ENCODE measurements at places on chromosomes 2 and 18.

DNA sequence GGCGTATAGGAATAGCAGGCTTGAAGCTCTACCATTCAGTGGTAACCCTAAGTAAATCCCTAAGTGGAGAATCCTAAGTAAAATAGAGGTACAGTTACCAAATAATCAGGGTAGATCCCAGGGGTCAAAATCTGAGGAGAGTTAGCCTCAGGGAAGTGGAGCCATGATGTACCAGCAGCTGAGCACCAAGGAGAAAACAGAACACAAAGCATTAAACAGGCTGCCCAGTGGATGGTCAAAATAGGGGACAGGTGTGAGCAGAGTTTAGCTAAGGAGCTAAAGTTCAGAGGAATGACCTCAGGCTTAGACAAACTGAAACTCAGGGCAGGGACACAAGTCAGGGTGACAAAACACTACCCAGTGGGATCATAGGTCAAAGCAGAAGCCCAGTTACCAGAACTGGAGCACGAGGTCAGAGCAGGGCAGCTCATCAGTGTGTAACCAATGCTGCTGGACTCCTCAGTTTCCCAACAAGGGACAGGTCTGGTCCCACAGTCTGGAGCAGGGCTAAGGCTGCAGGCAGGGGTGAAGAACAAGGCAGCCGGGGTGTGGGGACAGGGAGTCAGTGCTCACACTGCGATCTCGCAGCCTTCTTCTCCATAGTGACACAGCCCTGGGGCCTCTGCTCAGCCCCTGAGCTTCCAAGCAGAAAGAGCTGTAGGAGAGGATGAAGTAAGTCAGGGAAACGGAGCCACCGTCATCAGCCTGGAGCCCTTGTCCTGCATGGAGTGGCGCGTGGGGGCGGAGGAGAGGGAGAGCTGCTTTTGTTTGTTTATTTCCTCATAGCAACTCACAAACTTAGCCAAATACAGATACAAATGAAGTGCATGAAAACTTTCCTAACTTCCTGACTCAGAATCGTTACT is 264.0 kb downstream of the MREG start:
- no peak for DNase-seq

DNA sequence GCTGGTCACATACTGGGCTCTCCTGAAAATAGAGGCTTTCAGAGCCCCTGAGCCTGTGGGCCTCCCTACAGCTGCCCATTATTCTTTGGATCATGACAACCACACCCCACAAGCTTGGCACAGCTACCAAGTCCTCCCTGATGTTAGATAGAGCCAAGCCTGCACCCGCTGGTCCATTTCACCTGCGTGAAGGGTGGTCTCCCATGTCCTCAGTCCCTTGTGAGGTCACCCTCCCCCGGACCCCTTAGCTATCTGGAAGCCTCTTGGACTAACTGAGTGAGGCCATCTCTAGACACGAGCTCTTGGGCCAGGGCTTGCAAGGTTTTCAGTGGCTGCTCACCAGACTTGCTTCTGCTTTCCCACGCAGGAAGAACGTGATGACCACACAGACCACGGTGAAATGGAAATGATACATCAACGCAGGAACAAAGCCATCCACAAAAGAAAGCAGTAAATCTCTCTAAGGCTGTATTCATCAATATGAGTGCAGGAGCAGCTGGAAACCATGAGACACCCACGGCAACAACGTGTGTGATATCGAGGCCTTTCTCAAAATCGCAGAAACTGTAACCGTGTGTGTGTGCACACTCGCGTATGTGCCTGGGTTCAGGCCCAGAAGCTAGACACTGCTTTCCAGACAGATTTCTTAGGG is 10.1 kb upstream of the MAL start:
- no peak for DNase-seq

DNA sequence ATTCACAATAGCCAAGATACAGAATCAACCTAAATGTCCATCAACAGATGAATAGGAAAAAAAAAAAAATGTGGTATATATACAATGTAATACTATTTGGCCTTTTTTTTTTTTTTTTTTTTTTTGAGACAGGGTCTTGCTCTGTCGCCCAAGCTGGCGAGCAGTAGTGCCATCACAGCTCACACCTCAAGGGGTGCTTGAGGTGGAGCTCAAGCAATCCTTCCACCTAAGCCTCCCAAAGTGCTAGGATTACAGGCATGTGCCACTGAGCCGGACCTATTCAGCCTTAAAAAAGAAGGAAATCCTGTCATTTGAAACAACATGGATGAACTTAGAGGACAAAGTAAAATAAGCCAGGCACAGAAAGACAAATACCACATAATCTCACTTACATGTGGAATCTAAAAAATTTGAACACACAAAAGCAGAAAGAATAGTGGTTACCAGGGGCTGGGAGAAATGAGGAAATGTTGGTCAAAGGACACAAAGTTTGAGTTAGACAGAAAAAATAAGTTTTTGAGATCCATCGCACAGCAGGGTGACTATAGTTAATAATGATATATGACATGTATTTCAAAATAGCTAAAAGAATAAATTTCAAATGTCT is 26.0 kb downstream of the TLK1 start:
- DNase-seq = no peak

GRCh38 chr2:105364436-105365139 is 27.2 kb downstream of the C2orf49 start:
- DNase-seq = no peak

GRCh38 chr2:42386682-42387081 is 25.7 kb upstream of the COX7A2L start:
- DNase-seq = no peak

- no peak for DNase-seq
These were observed 473 bp downstream of the ELMOD3 start for GRCh38 chr2:85355073-85355410.

- DNase-seq = no peak
These were observed 138.6 kb upstream of the CDCA7 start for GRCh38 chr2:173216051-173216450.

GRCh38 chr2:179251870-179252269 is 12.8 kb downstream of the SESTD1 start:
- no peak for DNase-seq

- DNase-seq = no peak
These were observed 321.4 kb downstream of the IRS1 start for GRCh38 chr2:226478109-226478809.

- no peak for DNase-seq
These were observed 21.7 kb upstream of the RAB10 start for GRCh38 chr2:26011990-26012856.

DNA sequence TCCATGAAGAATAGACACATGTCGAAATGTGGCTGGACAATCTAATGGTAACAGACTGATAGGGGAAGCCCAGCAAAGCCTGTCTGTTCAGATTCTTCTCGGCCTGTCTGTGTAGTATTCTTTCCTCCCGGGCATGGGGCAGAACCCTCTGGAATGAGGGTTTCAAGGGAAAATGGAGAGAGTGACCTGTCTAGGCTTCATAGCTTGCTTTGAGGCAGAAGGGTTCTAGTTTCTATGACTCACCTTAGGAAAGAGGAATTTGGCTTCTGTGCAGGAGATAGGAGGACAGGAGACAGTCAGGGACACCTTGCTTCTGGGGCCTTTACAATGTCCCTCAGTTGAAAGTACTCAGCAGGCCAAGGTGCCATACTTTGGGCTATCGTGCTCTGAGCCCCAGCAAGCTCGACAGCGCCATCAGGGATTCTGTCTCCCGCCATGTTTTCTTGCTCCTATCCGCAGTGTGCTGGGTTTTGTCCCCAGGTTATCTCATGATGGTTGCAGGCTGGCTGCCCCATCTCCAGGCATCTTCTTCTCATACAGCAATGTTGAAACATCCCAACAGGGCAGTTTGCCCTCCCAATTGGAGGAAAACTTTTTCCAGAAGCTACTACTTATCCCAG is 74.7 kb upstream of the TLK1 start:
- no peak for DNase-seq

- DNase-seq = no peak
These were observed 212.5 kb downstream of the SETBP1 start for GRCh38 chr18:44893045-44893706.

GRCh38 chr18:51686590-51686989 is 489.1 kb upstream of the MEX3C start:
- DNase-seq = no peak

GRCh38 chr2:38905251-38905650 is 15.6 kb downstream of the ARHGEF33 start:
- no peak for DNase-seq

DNA sequence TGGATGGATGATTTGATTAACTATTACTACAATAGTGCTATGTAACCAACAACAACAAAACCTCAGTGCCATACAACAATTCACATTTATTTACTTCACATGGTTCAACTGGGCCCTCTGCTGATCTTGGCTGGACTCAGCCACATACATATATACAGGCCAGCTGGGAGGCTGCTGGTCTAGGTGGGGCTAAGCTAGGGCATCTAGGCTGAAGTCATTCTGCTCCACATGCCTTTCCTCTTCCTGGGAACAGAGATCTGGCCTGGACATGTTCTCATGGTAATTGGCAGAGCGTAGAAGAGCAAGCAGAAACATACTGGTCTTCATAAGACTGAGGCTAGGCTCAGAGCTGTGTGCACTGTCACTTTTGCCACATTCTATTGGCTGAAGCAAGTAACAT is 102.8 kb upstream of the RNF152 start:
- no peak for DNase-seq

Data from stimulated activated CD4-positive, alpha-beta T cell treated with anti-CD3 and anti-CD28 coated beads, Interleukin-4, amount 100 ng/mL, for 48 hours (primary cell).